ENCODE measurements at places on chromosomes 16 and 17.
A peak's percentile ranks its signal among the peaks of the same experiment; 100 is the strongest.

DNA sequence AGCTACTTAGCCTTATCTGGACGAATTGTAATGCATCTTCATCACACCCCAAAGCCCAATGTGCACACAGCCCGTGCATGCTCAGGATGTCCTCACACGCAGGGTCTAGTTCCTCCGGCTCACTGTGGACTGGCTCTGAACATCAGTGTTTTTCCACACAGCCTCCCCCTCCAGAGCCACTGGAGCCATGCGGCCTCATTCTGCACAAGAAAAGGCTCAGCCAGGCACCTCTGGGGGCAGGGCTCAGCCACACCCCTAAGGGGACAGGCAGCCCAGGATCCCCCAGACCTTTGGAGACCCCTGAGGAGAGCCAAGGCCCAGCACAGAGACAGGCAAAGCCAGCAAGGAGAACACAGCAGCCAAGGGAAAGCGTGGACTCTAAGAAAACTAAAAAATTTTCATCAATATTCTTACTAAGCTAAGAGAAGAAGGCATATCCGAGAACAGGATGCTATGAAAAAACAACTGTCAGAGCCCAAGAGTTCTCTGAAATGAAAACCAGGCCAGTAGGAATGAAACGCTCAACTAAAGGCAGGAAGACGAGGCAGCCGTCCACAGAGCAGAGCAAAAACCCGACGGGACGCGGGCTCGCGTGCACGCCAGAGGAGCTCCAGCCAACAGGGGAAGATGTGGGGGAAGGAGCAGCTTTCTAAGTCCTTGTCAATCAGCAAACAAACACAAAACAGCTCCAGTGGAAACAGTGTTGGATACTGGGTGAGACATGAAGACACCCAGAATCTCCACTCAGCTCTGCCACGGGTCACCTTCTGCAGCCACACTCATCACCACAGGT lies 34.5 kb downstream of the MAP1LC3B start:
- no peak for DNase-seq

DNA sequence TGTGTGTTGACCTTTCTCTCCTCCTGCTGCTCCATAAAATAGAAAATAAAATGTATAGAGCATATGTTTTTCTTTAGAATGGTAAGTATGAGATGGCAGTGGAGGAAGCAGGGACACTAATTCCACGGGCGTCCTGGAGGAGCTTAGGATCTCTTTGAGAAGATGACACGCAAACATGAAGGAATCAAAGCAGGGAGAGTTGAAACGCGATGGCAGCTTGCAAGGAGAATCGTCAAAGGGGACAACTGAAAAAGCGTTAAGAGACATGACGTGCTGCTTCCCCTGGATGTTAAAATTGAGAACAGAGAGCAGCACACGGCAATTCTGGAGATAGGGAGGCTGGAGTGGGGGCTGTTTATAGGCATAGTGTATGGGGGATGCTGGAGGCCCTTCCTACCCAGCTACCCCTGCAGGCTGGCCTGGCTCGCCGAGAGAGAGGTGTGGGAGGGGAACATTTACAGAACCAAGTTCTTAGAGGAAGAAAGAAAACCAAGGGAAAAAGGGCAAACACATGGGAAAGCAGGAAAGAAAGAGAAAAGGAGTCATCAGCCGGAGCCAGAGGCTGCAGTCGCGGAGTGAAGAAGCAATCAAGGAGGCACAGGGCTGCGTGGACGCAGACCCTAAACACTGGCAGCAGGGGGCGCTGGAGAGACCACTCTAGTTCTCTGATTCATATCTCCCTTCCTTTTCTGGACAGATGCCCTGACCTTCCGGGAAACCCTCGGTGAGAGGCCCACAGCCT lies 55.8 kb downstream of the MYH13 start:
- peak; percentile 27 for DNase-seq

DNA sequence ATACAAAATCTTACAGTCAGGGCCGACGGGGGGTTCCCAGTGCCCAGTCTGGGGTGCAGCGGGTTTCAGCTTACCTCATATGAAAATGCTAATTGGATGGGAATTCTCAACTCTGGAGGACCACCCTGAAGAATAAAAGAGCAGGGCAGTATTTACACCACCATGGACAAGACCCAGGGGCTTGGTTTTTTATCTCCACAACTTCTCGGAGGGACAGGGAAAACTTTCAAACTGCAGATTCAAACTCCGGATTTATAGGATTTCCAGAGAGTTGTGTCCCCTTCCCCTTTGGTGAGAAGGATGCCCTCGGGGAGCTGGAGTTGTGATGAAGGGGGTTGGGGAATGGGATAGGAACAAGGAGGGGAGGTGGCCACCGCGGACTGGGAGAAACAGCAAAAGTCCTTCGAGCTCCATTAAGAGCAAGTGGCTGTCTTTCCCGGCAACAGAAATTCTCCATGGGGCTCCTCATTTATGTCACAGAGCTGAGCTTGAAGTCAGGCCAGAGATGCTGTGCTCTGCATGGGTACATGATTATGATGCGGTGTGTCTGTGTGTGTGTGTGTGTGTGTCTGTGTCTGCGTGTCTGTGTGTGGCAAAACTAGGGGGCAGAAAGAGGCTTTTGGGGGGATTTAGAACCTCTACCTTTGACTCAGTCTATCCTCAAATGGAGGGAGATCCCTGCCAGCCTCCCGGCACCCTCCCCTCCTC lies 15.7 kb downstream of the FOXL1 start:
- DNase-seq = no peak

DNA sequence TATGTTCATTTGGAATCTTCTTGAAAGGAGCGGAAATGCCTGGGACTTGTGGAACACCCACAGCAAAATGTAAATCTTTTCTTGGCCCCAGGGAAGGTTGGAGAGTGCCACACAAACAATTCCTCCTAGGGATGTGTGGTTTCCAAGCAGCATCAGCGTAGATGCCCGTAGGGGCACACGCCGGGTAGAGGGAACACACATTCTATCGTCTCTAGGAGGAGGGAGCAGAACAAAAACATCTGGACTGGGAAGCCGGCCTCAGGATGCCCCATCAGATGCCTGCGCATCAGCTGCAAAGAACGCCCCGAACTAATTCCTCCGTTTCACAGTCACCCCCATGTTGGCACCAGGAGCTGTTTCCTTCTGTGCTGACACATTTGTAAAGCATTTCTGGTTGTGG lies 357.9 kb upstream of the ZFHX3 start:
- peak; percentile 49 for DNase-seq

DNA sequence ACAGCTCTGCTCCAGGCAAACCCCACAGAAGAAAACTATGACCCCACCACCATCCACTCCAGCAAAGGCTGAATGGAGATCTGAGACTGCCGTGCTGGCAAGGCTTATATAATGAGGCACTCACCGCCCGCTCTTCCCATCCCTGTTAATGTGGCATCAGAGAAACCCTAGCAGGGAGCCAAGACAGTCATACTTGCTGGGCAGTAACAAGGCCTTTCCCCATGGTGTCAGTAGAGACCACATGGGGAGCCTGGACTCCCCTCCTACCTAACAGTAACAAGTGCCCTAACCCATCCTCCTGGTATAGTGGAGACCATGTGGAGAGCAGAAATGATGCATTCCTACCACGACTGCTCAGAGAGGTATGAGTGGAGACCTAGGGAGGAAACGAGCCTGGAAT lies 235.2 kb downstream of the C16orf78 start:
- DNase-seq = peak; percentile 37

DNA sequence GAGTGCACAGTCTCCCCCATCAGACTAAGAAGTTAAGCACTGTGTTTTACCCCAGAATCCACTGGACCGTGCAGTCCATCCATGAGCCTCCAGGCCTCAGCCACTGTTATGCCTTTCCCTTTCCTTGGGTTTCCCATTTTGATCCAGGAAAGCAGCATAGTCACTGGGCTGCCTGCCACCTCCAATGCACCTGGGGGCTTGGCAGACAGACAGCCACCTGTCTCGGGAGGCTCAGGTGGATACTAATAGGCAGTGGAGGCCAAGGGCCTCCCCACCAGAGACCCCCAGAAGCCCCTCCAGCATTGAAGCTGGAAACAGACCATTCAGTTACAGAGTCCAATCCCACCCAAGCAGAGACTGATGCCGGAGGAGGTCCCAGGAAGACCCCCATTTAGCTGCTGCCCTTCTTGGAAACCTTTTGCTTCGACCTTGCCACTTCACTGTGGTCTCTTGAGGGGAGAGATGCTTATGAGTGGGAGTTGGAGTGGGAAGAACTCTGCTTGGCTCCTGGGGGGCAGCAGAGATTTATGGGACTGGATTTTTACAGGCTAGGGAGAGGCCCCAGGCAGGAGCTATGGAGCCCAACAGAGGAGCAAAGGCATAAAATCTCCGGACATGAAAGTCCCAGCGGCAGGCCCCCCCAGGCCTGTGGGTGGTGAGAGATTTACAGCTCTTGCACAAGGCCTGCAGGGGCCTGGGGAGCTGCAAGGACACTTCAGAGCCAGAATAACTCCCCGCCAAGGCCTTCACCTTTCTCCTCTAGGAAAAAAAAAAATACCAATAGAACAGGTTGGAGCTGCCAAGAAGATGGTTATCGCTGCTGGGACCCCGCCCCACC lies 12.2 kb upstream of the SP2 start:
- DNase-seq = no peak

DNA sequence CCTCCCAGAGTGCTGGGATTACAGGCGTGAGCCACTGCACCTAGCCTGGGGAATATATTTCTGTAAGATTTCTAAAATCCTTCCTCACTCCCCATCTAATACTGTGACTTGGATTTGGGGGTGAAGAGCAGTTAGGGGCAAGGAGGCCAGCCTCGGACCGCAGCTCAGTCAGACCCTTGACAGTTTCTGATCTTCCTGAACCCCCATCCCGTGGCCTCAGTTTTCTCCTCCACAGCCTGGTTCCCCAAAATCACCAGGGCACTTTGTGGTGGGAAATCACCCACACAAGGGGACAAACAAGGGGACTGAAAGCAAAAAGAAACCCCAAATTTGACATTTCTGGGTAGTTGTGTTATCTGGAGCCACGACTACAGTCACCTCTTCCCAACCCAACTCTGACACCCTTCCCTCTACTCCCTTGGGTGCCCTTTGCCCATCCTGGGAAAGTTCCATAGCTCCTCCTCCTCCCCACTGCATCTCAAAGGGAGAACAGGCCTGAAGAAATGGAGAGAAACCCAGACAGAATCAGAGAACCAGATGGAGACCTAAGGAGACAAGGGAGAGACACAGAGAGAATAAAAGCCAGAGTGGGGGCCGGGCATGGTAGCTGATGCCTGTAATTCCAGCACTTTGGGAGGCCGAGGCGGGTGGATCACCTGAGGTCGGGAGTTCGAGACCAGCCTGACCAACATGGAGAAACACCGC lies 2.8 kb upstream of the STAT5A start:
- DNase-seq = peak; percentile 24

GRCh38 chr16:4193920-4194319 lies 48.0 kb downstream of the SRL start:
- no peak for DNase-seq

DNA sequence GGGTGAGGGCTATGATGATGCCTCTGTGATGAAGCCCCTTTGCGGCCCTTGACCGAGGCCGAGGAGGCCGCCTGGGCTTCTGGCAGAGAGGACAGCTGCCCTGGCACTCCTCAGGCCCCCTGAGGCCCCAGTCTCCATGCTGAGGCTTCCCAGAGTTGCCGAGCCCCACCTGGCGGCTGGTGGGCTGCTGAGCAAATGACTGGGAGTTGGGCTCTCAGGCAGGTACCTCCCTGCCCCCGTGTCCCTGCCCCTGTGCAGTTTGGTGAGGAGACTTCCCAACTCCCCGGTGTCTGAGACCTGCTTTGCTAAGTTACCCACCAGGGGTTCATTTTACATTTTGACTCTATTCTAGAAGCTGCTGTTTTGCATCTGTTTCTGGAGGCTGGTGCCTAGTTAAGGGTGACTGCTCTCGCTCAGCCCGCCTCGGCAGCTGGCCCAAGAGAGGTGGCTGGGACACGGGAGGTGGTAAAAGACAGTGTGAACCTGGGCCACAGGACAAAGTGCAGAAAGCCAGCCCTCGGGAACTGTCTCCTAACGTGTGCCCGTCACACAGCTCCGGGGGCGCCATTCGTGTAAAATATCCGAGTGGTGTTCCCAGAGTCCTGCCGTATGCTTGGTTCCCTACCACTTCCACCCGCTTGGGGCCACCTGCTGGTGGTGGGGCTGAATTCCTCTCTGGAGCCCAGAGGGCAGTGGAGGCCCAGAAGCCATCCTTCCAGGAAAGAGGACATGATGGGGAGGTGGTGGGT lies 134.5 kb downstream of the RAB11FIP4 start:
- no peak for DNase-seq

- DNase-seq = no peak
Observed at GRCh38 chr16:50373345-50373701, 4.5 kb upstream of the BRD7 start.

GRCh38 chr16:51268237-51268636 lies 117.2 kb upstream of the SALL1 start:
- no peak for DNase-seq

GRCh38 chr16:19344224-19344801 lies 58.8 kb downstream of the CLEC19A start:
- DNase-seq = no peak

DNA sequence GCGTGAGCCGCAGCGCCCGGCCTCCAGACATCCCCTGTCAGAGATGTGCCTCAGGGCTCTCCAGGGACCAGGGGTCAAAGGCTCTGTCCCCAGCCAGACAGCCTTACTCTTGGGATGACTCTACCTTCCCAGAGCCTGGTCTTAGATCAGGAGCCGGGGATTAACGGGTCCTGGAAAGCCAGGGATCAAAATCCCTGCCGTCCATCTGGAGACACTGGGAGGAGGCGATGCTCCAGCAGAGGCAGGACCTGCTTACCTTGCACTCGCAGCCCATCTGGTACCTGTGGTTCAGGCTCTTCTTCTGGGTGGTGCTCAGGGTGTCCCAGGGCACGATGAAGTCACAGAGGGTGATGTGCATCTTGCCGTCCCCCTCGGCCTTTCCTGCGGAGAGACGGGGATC lies 16.7 kb upstream of the USP36 start:
- DNase-seq = no peak

GRCh38 chr17:17119533-17119932 lies 77.3 kb downstream of the MPRIP start:
- DNase-seq = no peak

DNA sequence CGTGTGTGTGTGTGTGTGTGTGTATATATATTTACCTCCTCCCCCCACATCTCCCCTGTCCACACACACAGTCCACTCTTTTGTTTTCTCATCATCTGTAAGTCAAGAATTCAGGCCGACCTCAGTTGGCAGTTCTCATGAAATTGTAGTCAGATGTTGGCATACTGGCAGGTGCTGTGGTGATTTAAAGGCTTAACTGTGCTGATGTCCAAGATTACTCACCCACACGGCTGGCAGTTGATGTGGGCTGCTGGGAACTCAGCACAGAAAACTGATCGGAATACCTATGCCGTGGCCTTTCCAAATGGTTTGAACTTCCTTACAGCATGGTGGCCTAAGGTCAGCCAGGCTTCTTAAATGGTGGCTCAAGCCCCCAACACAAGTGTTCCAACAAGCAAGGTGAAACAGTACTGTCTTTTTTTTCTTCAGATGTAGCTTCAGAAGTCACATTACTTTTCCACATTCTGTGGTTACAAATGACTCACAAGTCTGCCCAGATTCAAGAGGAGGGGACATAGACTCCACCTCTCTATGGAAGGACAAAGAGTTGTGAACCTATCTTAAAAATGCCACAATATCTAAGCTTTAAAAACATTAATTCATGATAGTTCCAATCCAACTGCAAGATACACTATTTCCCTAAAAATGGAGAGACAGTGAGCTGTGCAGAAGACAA lies 198.5 kb upstream of the HS3ST4 start:
- no peak for DNase-seq

GRCh38 chr16:57611181-57611580 lies 17.2 kb upstream of the ADGRG1 start:
- peak; percentile 30 for DNase-seq

GRCh38 chr16:24149102-24149501 lies 107.0 kb upstream of the CACNG3 start:
- DNase-seq = no peak

GRCh38 chr17:41619036-41619926 lies 5.1 kb downstream of the KRT17 start:
- DNase-seq = peak; percentile 81

- DNase-seq = no peak
Observed at GRCh38 chr16:71762186-71762585, 37.7 kb upstream of the PHLPP2 start.

All from SJSA1 (cell line).